ENCODE measurements at places on chromosomes 7 and 10. TPM values are rescaled to one million over a fixed set of nuclear protein-coding genes. Genes with fewer than 3 reads are reported as not detected.
A peak's percentile ranks its signal among the peaks of the same experiment; 100 is the strongest.

CDHR3 gene
- 0.93 TPM for total RNA-seq

GRCh38 chr7:113912876-113913275 is 5.9 kb downstream of the PPP1R3A start:
- DNase-seq = no peak
- no peak overlapping the region for H3K4me3 ChIP-seq
- H3K4me1 ChIP-seq = no peaks in the 10 kb centered on the region
- no peaks in the 10 kb centered on the region for H3K27me3 ChIP-seq

CISD1 gene
- 52.7 TPM for total RNA-seq

ZNF438 gene
- total RNA-seq = 2.6 TPM

GRCh38 chr7:129955993-129956543 is 3.3 kb upstream of the UBE2H start:
- H3K27me3 ChIP-seq = no peaks in the 10 kb centered on the region
- no peak overlapping the region for H3K27ac ChIP-seq
- H3K4me1 ChIP-seq = peaks cover 4% of the 10 kb centered on the region
- H3K36me3 ChIP-seq = peaks cover 2% of the 10 kb centered on the region
- no peak overlapping the region for H3K4me3 ChIP-seq
- DNase-seq = no peak

DNA sequence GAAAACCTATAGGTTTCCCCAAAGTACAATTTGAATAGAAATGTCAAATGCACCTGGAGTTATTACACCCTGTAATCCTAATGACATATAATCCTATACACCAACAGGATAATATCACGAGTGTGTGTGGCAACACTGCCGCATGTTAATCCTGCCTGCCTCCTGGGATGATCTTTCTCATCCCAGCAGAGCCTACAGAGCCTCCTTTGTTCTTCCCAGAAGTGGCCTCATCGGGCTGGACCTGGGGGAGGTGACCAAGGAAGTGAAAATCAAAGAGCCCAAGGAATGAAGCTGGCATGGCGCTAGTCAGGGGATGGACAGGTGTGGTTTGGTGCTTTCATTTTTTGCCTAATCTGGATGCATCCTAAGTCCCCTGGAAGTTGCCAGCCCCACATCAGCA is 29.5 kb upstream of the LEP start:
- no peaks in the 10 kb centered on the region for H3K36me3 ChIP-seq
- peaks cover 5% of the 10 kb centered on the region for H3K27me3 ChIP-seq
- no peaks in the 10 kb centered on the region for H3K4me1 ChIP-seq
- DNase-seq = no peak

GRCh38 chr7:93945083-93945482 is 23.5 kb downstream of the GNG11 start:
- no peak for DNase-seq
- H3K27ac ChIP-seq = no peak overlapping the region
- peaks cover 16% of the 10 kb centered on the region for H3K27me3 ChIP-seq
- H3K36me3 ChIP-seq = no peaks in the 10 kb centered on the region
- no peak overlapping the region for H3K4me3 ChIP-seq
- H3K4me1 ChIP-seq = no peaks in the 10 kb centered on the region

- DNase-seq = no peak
- H3K27ac ChIP-seq = no peak overlapping the region
- peaks cover 5% of the 10 kb centered on the region for H3K4me1 ChIP-seq
- H3K36me3 ChIP-seq = no peaks in the 10 kb centered on the region
- no peak overlapping the region for H3K4me3 ChIP-seq
Measured at GRCh38 chr10:44860811-44861736, 50.1 kb upstream of the TMEM72 start.

GRCh38 chr7:28688651-28689050 is 269.5 kb downstream of the TRIL start:
- H3K4me1 ChIP-seq = no peaks in the 10 kb centered on the region
- peaks cover 18% of the 10 kb centered on the region for H3K27me3 ChIP-seq

DNA sequence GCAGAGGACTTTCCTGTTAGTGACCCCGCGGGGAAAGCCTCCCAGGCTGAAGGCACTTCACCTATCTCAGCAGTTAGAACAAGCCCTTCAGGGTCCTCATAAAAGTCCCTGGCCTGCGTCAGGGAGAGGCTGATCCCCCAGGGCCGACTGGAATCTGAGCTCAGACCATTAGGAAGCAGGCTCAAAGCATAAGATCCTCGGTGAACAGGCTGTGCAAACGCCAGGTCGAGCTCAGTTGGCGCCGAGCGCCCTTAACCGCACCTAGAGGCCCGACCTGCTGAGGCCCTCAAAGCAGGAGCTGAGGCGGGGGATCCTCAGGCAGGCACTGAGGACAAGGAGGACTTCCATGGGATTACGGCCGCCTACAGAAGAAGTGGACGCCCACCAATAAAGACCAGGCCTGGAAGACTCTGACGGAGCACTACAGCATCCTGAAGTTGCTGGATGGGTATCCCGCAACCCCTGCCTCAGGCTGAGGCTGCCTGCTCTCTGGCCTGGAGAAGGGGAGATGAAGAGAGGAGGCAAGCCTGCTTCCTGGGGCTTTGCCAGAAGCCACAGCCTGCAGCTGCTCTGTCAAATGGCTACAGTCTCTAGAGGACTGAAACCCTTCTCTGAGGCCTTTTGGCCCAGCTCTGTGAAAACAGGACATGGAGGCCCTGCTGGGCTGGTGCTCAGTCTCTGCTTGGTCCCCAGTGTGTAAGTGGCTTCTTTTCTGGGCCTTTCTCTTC is 29.9 kb downstream of the LIPJ start:
- no peaks in the 10 kb centered on the region for H3K27me3 ChIP-seq
- no peaks in the 10 kb centered on the region for H3K36me3 ChIP-seq
- H3K4me3 ChIP-seq = no peak overlapping the region

DNA sequence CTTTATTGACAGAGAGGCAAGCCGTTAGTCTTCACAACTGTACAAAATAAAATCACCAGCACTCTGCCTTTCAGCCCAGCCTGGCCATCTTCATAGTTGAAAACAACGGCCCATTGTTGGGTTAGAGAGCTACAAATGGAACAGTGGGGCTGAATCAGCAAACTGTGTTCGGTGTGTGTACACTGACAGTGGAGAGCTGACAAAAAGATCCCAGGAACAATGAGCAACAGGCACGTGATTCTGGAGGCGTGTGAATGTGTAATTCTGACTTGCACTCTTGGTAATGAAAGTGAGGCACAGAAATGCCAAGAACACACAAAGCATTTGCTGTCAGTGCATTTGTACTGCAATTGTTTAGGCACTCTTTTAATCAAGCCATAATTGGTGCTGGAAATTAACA is 303.7 kb downstream of the WDR11 start:
- no peak overlapping the region for H3K27ac ChIP-seq
- H3K4me3 ChIP-seq = no peak overlapping the region
- no peaks in the 10 kb centered on the region for H3K4me1 ChIP-seq
- no peak for DNase-seq
- no peaks in the 10 kb centered on the region for H3K36me3 ChIP-seq

DNA sequence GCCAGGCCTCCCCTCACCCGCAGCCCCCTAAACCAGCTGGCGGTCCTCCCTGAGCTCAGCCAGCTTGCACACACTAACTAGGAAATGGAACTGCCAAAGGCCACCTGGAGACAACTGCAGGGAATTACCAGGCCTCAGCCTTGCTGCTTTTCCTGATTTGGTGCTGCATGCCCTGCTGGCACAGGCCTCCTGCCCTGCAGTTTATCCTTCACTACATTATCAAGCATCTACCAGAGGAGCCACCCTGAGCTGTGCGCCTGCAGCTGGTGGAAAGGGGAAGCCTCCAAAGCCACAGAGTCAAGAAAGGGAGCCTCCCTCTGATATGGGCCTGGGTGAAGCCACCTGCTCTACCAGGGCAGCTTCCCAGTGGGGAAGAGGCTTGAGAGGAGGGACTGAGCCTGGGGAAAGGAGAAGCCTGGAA is 139.8 kb downstream of the GRID1 start:
- DNase-seq = no peak
- H3K4me3 ChIP-seq = no peak overlapping the region
- H3K27me3 ChIP-seq = no peaks in the 10 kb centered on the region
- no peak overlapping the region for H3K27ac ChIP-seq
- H3K36me3 ChIP-seq = no peaks in the 10 kb centered on the region

GRCh38 chr10:99929360-99929759 is 80.4 kb downstream of the DNMBP start:
- no peak overlapping the region for H3K4me3 ChIP-seq
- no peaks in the 10 kb centered on the region for H3K36me3 ChIP-seq
- H3K4me1 ChIP-seq = peaks cover 20% of the 10 kb centered on the region
- H3K27ac ChIP-seq = no peak overlapping the region

GRCh38 chr7:39934132-39934531 is 15.9 kb upstream of the CDK13 start:
- H3K27ac ChIP-seq = no peak overlapping the region
- DNase-seq = no peak
- H3K36me3 ChIP-seq = no peaks in the 10 kb centered on the region
- H3K27me3 ChIP-seq = no peaks in the 10 kb centered on the region
- no peaks in the 10 kb centered on the region for H3K4me1 ChIP-seq

DNA sequence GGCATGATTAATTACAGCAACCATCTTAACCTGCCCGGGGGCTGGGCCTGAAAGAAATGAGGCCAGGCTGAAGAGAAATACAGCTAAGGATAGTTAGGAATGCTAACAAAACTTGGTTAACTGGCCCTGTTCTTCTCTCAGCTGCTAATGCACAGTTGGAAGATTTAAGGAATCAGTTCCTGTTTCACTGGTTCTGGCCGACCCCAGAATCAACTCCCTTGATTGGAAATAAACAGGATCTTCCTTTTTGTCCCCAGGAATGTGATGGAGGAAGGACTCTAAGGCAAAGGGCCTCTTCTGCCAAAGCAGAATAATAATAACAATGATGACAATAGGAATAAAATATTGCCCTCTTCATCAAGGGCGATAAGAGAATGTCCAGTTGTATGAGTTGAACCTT is 3.5 kb upstream of the LRMDA start:
- no peak overlapping the region for H3K4me3 ChIP-seq
- H3K4me1 ChIP-seq = peaks cover 5% of the 10 kb centered on the region
- no peaks in the 10 kb centered on the region for H3K36me3 ChIP-seq
- no peak overlapping the region for H3K27ac ChIP-seq
- H3K27me3 ChIP-seq = peaks cover 28% of the 10 kb centered on the region

CPED1 gene
- not detected for total RNA-seq

SDK1 gene
- total RNA-seq = 2.0 TPM

- no peak overlapping the region for H3K4me3 ChIP-seq
- no peak overlapping the region for H3K27ac ChIP-seq
- H3K4me1 ChIP-seq = peaks cover 4% of the 10 kb centered on the region
- H3K27me3 ChIP-seq = peaks cover 10% of the 10 kb centered on the region
- peaks cover 2% of the 10 kb centered on the region for H3K36me3 ChIP-seq
Measured at GRCh38 chr10:48287417-48288391, 13.2 kb upstream of the FRMPD2 start.

- H3K4me3 ChIP-seq = no peak overlapping the region
- H3K27me3 ChIP-seq = peaks cover 12% of the 10 kb centered on the region
- no peak overlapping the region for H3K27ac ChIP-seq
- no peaks in the 10 kb centered on the region for H3K4me1 ChIP-seq
- no peaks in the 10 kb centered on the region for H3K36me3 ChIP-seq
Measured at GRCh38 chr7:47228386-47229014, 353.4 kb downstream of the TNS3 start.

GRCh38 chr10:131746785-131747184 is 154.0 kb upstream of the PPP2R2D start:
- H3K36me3 ChIP-seq = no peaks in the 10 kb centered on the region
- peaks cover 3% of the 10 kb centered on the region for H3K4me1 ChIP-seq

DNA sequence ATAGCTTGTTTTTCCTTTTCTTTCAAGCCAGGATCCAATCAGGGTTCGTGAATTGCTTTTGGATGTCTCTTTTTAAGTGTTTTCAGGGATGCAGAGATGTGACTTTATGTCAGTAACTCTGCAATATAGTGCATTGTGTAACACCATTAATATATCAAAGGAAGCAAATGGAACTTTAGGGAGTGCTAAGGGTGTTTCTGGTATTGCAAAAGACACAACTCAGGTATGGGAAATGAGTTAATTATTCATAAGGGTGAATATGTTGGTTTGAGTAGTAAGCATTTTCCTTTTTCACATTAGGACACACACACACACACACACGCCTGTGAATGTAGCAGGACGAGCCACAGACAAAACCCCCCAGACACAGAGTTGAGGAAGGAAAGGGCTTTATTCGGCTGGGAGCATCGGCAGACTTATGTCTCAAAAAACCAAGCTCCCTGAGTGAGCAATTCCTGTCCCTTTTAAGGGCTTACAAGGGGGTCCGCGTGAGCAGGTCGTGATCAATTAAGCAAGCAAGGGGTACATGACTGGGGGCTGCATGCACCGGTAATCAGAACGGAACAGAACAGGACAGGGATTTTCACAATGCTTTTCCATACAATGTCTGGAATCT is 31.8 kb upstream of the GSDME start:
- no peaks in the 10 kb centered on the region for H3K36me3 ChIP-seq
- peaks cover under 1% of the 10 kb centered on the region for H3K4me1 ChIP-seq
- no peak overlapping the region for H3K4me3 ChIP-seq
- no peak for DNase-seq

DNA sequence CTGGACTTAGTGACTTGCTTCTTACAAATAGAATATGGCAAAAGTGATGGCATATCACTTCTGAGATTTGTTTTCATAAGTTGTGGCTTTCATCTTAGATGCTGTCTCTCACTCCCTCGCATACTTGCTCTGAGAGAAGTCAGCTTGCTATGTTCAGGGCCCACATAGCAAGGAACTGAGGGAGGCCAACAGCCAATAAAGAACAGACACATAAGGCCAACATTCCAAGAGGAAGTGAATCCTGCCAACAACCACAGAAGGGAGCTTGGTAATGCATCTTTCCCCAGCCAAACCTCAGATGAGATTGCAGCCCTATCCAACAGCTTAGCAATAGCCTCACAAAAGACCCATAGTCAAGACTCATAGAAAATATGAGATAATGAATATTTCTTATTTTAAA is 39.2 kb upstream of the DMTF1 start:
- no peak overlapping the region for H3K27ac ChIP-seq
- no peak for DNase-seq
- H3K4me3 ChIP-seq = no peak overlapping the region
- H3K36me3 ChIP-seq = no peaks in the 10 kb centered on the region
- peaks cover 3% of the 10 kb centered on the region for H3K27me3 ChIP-seq

- no peaks in the 10 kb centered on the region for H3K36me3 ChIP-seq
- H3K4me1 ChIP-seq = peaks cover 4% of the 10 kb centered on the region
- peaks cover 52% of the 10 kb centered on the region for H3K27me3 ChIP-seq
- peak overlapping the region; percentile 60 for H3K4me3 ChIP-seq
Measured at GRCh38 chr10:102231357-102232318, 5.5 kb downstream of the ELOVL3 start.

DNA sequence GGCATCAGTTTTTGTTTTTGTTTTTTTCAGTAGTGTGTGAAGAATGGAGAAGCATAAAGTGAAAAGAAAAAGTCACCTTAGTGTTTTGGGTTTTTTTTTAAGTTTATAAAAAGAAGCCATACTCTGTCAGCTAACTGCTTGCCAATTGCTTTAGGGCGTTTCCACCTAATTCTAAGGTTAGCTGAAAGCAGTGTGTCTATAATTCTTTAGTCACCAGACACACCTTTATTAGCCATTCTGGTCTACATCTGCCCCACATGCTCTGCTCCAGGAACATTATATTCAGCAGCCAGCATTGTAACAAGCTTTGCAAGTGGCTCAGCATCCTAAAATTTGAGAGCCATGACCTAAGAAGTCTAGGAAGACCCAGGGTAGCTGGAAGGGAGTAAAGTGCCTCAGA is 14.1 kb upstream of the SLC16A12 start:
- no peaks in the 10 kb centered on the region for H3K36me3 ChIP-seq
- DNase-seq = no peak
- H3K27ac ChIP-seq = no peak overlapping the region
- H3K27me3 ChIP-seq = peaks cover 4% of the 10 kb centered on the region

- DNase-seq = no peak
- H3K27ac ChIP-seq = no peak overlapping the region
- H3K27me3 ChIP-seq = peaks cover 23% of the 10 kb centered on the region
- H3K4me3 ChIP-seq = no peak overlapping the region
- no peaks in the 10 kb centered on the region for H3K36me3 ChIP-seq
Measured at GRCh38 chr7:114760477-114760876, 161.4 kb upstream of the MDFIC start.
